ENCODE measurements at places on chromosomes 13 and 19. TPM values are rescaled to one million over a fixed set of nuclear protein-coding genes. Genes with fewer than 3 reads are reported as not detected.
A peak's percentile ranks its signal among the peaks of the same experiment; 100 is the strongest.

CD37 gene
- total RNA-seq = 16.6 TPM

GRCh38 chr19:10553087-10553667, 9.5 kb downstream of the ATG4D start:
- no peak overlapping the region for H3K27ac ChIP-seq
- H3K4me1 ChIP-seq = no peaks in the 10 kb centered on the region
- no peak for DNase-seq
- H3K36me3 ChIP-seq = peaks cover 100% of the 10 kb centered on the region
- no peaks in the 10 kb centered on the region for H3K27me3 ChIP-seq

DNA sequence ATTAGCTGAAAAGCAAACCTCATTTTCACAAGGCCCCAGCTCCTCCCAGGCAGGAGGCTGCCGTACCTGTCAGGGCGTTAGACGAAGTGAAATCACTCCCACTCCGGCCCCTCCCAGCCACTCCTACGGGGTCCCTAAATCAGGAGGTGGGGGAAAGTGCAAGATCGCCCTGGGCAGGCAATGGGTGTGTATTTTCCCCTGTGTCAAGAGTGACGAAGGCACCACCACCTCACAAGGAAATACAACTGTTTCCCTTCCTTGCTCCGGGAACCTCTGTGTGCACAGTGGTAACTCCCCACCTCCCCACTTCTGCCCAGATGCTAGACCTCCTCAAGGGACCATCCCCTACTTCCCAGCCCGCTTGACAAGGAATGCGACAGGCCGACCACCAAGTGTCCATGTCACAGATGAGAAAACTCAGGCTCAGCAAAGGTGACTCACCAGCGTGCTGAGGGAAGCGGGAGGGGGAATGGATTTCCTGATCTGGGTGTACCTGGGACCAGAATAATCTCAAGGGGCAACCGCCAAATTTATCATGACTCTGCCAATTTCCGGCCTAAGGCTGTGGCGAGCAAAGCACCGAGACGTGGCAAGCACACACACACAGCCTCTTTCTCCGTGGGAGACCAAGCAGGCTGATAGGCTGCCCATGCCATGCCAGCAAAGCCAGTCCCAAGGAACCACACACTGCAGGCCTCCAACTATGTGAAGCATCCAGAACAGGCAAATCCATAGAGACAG, 7.3 kb downstream of the PPP6R1 start:
- peaks cover 26% of the 10 kb centered on the region for H3K4me1 ChIP-seq
- no peak overlapping the region for H3K4me3 ChIP-seq
- no peaks in the 10 kb centered on the region for H3K27me3 ChIP-seq
- no peak for DNase-seq
- H3K27ac ChIP-seq = no peak overlapping the region
- H3K36me3 ChIP-seq = no peaks in the 10 kb centered on the region

PGLYRP1 gene
- not detected for total RNA-seq

DNA sequence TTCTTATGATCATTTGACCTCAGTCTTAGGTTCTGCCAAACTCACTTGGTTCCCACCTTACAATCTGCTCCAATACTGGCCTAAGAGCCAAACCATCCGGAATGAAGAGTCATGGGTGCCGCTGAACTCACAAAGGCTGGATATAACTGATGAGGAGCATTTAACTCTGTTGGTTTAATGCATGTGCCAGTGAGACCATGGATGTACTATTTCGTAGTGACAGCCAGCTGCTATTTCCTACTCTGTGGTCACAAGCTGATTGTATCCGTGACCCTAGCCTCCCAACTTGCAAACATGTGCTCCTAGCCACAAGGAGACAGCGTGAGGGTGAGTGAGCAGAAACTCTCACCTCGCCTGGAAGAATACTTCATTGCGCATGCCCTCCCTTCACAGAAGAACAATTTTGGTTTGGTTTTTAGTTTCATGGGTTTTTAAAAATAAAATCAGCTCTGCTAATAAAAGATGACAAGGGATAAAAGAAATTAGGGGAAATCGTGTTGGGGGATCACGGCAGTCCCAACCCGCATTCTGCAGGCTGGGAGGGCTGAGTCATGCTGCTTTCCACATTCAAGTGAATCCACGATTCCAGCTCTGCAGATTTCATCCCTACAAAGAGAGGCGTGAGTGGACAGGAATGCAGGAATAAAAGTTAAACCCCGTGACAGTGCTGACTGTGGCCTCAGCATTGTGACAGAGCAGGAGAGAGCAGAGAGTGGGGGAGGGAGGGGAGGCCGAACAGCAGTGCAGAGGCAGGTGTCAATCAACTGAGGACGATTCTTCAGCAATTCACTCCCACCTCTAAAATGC, 66.8 kb upstream of the RAP2A start:
- H3K4me3 ChIP-seq = no peak overlapping the region
- no peaks in the 10 kb centered on the region for H3K27me3 ChIP-seq
- no peak for DNase-seq
- H3K27ac ChIP-seq = peak overlapping the region; percentile 88
- peaks cover 30% of the 10 kb centered on the region for H3K36me3 ChIP-seq
- H3K4me1 ChIP-seq = peaks cover 50% of the 10 kb centered on the region

GRCh38 chr13:101291646-101292515, 124.4 kb downstream of the NALCN start:
- H3K27ac ChIP-seq = no peak overlapping the region
- no peak overlapping the region for H3K4me3 ChIP-seq
- no peak for DNase-seq
- no peaks in the 10 kb centered on the region for H3K36me3 ChIP-seq
- H3K27me3 ChIP-seq = no peaks in the 10 kb centered on the region
- no peaks in the 10 kb centered on the region for H3K4me1 ChIP-seq

LILRA6 gene
- total RNA-seq = 10.2 TPM

PEAK3 gene
- total RNA-seq = 0.42 TPM

SLC7A10 gene
- 10.7 TPM for total RNA-seq

DNA sequence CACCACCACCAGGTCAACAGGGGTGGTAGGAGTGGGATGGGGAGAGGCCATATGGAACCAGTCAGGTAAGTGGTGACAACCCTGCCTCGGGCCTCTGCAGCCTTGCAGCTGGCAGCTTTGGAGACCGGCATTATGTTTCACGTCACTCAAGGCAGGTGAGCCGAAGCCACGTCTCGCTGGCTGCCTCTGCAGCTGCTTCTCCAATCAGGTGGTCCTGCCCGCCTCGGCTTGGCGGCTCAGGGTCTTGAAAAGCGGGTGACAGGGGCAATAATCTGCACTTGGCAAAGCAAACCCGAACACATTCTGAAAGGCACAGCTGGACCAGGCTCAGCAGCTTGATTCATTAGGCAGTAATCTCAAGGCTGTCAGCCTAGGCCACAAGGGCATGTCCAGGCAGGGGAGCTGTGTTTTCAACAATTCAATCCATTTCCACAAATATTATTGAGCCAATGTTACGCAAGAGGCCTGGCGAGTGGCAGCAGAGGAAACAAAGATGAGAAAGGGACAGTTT, 77.4 kb upstream of the PCDH8 start:
- no peaks in the 10 kb centered on the region for H3K27me3 ChIP-seq
- H3K36me3 ChIP-seq = no peaks in the 10 kb centered on the region
- H3K4me3 ChIP-seq = no peak overlapping the region
- no peak for DNase-seq
- H3K4me1 ChIP-seq = no peaks in the 10 kb centered on the region

CPT1C gene
- total RNA-seq = 3.3 TPM

DNA sequence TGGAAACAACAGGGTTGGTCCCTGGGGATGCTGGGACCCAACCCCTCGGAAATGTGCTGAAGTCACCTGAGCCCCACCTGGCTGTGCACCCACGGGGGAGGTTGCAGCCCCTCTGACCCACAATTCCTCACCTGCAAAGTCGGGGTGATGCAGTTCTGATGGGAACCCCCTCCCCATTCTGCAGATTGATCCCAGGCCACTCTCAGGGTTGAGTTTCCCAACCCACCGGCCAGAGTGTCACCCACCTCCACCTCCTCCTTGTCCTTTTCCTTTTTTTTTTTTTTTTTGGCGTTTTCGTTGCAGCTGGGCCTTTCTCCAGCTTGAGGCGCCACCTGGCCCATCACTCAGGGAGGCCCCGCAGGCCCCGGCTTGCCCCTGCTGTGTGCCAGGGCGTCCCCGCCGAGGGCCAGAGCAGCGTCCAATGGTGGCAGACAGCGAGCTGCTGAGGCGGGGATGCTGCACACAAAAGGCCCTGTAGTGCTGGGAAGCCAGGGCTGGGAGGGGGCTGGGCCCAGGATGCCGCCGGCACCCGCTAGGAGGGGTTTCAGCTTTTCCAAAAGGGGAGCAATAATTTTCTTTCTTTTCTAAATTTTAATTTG, 4.6 kb downstream of the PIK3R2 start:
- H3K27me3 ChIP-seq = no peaks in the 10 kb centered on the region
- DNase-seq = no peak
- H3K4me1 ChIP-seq = peaks cover 34% of the 10 kb centered on the region
- no peaks in the 10 kb centered on the region for H3K36me3 ChIP-seq

DNA sequence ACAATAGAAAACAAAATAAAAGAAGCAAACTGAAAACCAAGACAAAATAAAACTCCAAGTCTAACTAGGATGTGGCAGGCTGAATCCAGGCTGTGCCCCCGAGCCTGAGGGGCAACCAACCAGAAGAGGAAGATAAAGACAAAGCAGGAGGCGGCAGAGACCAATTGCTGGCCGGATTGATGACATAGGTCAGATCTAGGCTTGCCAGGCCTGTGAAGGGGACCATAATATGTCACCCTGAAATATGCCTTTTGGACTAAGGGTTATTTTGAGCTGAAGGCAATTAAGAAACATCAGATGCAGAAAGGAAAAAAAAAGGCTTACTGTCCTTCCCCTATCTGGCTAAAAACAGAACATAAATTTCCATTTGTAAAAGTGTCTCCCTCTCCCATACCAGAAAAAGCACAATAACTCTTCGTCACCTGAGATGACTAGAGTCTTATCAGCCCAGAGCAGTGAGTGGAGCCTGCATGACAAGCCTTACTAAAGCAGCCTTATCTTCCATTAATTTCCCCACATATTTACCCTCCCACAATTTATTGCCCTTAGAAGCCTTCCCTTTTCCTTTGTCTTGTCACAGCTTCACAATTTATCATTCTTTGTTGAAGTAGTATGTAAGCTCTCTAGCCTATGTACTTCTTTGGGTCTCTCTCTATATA, 22.8 kb downstream of the ATP8A2 start:
- H3K4me3 ChIP-seq = no peak overlapping the region
- H3K27me3 ChIP-seq = no peaks in the 10 kb centered on the region
- no peak for DNase-seq
- H3K36me3 ChIP-seq = no peaks in the 10 kb centered on the region

DNA sequence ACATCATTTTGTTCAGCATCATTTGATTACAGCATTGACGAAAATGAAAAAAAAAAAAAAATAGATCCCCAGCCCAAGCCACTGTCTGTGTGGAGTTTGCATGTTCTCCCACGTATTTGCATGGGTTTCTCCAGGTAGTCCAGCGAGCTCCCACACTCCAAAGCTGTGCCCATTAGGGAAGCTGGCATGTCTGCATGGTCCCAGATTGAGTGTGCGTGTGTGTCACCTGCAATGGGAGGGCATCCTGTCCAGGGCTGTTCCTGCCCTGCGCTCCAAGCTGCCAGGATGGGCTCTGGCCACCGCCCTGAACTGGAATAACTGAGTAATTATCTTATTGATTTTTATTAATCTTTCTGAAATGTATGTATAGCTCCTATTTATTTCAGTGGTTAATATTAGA, 88.6 kb downstream of the KLF12 start:
- H3K27me3 ChIP-seq = no peaks in the 10 kb centered on the region
- no peak overlapping the region for H3K27ac ChIP-seq
- H3K36me3 ChIP-seq = no peaks in the 10 kb centered on the region
- DNase-seq = no peak
- no peak overlapping the region for H3K4me3 ChIP-seq

DNA sequence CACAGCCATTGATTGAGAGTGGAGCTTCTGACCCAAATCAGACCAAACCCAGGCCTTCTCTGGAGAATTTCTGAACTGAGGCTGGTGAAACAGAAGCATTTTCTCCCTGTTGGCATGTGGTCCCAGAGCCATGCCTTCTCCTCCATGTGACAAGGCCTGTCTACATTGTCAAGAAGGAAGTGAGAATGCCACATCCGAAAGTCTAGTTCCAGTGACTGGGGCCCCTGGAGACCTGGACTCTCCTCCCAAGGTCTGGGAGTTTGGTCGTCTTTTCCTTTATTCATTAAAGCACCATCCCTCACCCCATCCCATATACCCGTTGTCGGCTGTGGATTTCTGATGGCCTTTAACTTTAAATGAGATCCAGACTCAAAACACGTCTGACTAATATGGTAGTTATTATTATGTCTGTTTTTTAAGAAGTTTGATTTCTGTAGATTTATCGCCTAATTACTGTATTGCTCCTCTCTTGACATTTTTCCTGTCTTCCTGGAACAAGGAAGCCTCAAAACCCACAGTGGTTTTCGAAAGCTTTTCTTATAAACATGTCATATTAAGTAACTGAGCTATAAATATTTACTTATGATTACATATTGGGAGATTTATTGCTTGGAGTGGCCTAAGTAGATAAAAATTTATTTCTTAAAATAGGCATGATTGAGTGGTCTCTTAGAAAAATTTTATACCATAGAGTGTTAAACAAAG, 128.3 kb upstream of the FRY start:
- no peaks in the 10 kb centered on the region for H3K36me3 ChIP-seq
- no peak overlapping the region for H3K4me3 ChIP-seq
- no peak for DNase-seq
- no peaks in the 10 kb centered on the region for H3K27me3 ChIP-seq
- H3K27ac ChIP-seq = no peak overlapping the region

All from tibial nerve (tissue), 4 donors.